ENCODE measurements at places on chromosomes 5 and 9. TPM values are rescaled to one million over a fixed set of nuclear protein-coding genes. Genes with fewer than 3 reads are reported as not detected.

CTNND2 gene
- 2.3 TPM for polyA plus RNA-seq

GRCh38 chr9:122340161-122340560 is 30.7 kb upstream of the PTGS1 start:
- DNase-seq, result no peak

PALM2AKAP2 gene
- 8.9 TPM for polyA plus RNA-seq

EIF4E1B gene
- 0.09 TPM for polyA plus RNA-seq

DNA sequence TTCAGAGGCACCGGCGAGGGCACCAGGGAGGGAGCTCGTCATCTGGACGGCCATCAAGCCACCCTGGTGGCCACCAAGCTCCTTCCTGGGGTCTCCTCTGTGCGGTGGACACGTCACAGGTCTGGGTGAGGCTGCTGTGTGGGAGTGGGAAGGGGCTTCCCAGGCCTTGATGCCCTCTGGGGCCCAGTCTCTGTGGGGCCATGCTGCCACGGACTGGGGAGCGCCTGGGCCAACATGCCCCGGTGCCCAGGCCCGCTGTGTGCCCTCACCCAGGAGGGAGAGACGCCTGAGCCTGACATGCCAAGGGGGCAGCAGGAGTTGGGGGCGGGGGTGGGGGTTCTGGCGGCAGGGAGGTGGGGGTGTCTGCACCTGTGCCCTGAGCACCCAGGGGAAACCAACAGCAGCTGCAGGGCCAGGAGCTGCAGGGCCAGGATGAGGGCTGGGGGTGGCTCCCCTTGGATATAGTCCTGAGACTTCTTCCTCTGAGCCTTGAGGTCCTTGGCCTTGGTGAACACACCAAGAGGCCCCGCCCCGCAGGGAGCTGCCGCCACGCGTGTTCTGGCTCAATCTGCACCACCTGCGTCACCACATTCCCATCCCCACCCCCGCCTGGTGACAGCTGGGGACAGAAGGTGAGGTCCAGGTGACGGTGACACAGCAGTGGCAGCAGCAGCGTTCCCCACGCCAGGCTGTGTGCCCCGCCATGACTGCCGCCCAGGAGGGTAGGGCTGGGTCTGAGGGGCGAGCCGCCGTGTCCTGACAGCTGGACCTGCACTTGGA is 15.3 kb upstream of the SEC16A start:
- no peak for DNase-seq

DNA sequence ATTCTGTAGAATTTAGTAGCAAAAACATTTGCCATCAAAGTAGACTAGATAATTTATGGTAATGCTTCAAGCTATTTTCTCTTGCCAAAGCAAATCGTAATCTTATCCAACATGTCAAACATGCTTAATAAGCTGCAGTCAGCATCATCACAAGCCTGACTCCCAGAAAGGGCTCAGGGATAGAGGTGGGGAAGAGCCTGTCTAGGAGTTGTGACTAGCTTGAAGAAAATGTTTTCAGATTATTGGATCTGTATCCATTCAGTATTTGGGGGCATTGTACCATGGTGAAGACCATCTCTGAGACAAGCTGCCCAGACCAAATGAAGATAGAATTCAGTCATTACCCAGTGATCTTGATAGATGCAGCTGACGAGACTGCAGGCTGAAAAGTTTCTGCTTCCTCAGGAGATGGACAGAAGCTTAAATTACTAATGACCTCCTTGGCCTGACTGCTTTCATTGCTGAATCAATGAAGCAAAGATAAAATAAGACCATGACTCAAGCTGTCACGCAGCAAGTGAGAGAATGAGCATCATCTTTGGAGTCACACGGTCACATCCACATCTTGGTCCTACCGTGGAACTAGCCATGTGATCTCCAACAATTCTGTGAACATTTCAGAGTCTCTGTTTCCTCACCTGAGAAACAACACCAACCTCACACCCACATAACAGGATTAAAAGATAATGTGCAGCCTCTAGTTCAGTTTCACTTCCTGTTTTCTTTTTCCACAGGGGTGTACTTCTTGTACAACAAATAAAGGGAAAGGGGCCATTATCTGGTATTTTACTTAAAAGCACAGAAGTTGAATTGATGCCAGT is 9.4 kb downstream of the ERAP2 start:
- DNase-seq, result no peak

GRCh38 chr5:96873449-96873848 is 2.9 kb upstream of the ERAP2 start:
- no peak for DNase-seq

ALDH7A1 gene
- 150 TPM for polyA plus RNA-seq

DNA sequence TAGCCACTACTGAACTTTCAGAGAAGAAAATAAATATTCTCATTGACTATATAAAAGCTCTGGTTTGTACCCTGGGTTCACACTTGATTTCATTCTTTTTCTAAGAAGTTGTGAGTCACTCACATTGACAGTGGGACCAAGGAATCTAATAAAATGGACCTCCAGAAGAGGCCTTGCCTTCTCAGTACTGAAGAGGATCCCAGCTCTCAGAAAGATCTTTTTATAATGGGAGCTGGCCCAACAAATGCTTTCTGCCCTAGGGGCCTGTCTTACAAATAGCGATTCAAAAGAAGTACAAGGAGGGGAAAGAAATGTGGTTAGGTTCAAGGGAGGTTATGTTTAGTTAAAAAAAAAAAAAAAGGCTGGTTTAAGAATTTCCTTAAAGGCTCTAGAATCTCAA is 237.9 kb downstream of the ISL1 start:
- no peak for DNase-seq

DMRTA1 gene
- 1.9 TPM for polyA plus RNA-seq

GRCh38 chr5:149073213-149073612 is 10.4 kb upstream of the SH3TC2 start:
- DNase-seq, result no peak

- DNase-seq, result no peak
These were observed 300.7 kb upstream of the IZUMO3 start for GRCh38 chr9:24846248-24846912.

OLFM1 gene
- 2.5 TPM for polyA plus RNA-seq

DNA sequence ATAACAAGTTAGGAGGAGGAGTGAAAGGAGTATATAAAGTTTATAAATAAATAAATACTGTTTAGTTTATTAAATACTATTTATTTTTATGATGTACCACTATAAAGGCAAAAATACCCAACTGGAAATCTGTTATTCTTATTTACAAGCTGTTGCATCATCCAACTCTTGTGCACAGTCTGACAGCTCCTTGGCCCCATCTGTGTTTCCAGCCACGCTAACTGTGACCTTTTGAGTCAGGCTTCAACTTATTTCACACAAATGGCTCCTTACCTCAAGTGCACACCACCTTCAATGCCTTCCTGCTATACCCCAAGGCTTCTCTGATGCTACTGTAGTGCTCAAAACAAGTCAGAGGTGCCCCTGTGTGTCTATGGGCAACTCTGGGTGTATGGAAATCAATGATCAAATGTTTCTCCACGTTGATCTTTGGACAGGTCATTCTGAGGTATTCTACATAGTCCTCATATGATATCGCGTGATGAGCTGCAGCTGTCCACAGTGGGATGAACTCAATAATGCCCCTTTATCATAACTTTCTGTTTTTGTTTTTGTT is 303.2 kb upstream of the GRAMD2B start:
- DNase-seq, result no peak

MAN2A1 gene
- polyA plus RNA-seq, result 75.7 TPM

DNA sequence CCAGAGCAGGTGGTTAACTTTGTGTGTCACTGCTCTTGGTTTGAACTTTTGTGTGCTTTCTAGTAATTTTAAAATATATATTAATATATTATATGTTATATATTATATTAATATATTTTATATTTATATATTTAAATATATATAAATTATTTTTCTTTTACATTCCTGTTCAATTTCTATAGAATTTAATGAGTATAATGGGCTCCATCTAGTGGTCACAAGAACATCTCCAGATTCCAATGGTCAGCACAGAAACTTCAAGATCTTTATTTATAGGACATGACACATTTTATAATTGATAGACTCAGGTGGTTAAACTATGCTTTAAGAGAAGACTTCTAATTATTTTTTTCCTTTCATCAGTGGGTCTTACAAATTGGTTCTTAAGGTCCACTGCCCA is 39.1 kb downstream of the COL23A1 start:
- no peak for DNase-seq

OR1L1 gene
- polyA plus RNA-seq, result not detected

ZNF366 gene
- polyA plus RNA-seq, result 3.8 TPM

- peak; percentile 24 for DNase-seq
These were observed 49.5 kb downstream of the TJP2 start for GRCh38 chr9:69223605-69224004.

PCDHB5 gene
- polyA plus RNA-seq, result 8.5 TPM

DNA sequence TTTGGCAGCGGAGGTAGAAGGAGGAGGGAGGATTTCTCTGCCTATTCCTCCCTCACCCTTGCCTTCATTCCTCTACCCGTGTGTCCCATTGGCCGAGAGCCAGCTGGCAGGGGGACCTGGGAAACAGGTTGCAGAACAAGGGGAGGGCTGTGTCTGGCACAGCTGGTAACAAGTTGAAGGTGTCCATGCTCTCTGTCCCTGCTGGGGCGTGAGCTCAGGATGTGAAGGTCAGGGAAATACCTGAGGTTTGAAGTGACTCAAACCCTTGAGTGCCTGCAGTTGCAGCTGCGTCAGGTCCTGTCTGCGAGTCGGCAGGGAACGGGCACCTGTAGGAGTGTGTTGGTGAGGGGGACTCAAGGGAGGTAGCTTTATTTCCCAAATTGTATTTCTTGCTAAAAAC is 16.2 kb downstream of the MIGA2 start:
- no peak for DNase-seq

DNA sequence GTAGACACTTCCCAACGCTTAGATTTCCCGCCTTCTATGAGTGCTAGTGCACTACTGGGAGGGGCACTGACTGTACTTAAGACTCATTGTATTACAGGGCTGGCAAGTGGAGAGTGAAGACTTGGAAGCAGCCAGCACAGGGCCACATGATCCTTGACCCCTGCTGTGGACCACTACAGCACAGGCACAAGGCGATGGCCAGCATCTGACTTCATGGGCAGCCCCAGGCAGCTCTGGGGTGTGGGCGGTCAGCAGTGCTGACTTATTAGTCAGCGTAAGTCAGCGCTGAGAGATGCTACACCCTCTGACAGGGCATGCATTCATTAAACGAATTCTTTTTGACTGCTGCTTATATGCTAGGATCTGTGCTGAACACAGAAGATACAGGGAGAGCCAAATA is 9.3 kb downstream of the SLC46A2 start:
- no peak for DNase-seq

GRCh38 chr5:31880449-31880848 is 241.5 kb downstream of the PDZD2 start:
- no peak for DNase-seq

GRCh38 chr5:107773479-107773878 is 102.7 kb upstream of the EFNA5 start:
- DNase-seq, result no peak

GRCh38 chr5:179222246-179223017 is 122.8 kb downstream of the ADAMTS2 start:
- DNase-seq, result no peak

- no peak for DNase-seq
These were observed 127.2 kb upstream of the LARP1 start for GRCh38 chr5:154627698-154628678.

KLHL3 gene
- polyA plus RNA-seq, result 27.5 TPM

GRCh38 chr5:148372893-148373292 is 10.9 kb upstream of the FBXO38 start:
- DNase-seq, result no peak

SLC6A3 gene
- 0.24 TPM for polyA plus RNA-seq

LCN10 gene
- polyA plus RNA-seq, result 0.95 TPM

DNA sequence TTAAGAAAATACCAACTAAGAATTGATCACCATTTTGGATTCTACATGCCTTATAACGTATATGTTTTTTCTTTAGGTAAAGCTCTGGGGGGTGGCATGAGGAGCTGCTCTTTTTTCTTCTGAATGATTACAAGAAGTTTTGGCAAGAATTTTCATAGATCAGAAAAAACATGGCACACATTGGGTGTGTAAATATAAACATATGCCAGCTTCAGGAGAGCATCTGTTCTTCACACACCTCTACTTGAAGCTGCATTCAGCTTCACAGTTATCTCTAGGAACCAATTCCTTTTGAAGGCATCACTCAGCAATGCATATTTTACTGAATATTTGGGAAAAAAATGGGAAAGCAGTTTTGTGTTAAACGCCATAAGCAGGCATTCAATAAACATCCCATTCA is 122.7 kb upstream of the GHR start:
- no peak for DNase-seq

DNA sequence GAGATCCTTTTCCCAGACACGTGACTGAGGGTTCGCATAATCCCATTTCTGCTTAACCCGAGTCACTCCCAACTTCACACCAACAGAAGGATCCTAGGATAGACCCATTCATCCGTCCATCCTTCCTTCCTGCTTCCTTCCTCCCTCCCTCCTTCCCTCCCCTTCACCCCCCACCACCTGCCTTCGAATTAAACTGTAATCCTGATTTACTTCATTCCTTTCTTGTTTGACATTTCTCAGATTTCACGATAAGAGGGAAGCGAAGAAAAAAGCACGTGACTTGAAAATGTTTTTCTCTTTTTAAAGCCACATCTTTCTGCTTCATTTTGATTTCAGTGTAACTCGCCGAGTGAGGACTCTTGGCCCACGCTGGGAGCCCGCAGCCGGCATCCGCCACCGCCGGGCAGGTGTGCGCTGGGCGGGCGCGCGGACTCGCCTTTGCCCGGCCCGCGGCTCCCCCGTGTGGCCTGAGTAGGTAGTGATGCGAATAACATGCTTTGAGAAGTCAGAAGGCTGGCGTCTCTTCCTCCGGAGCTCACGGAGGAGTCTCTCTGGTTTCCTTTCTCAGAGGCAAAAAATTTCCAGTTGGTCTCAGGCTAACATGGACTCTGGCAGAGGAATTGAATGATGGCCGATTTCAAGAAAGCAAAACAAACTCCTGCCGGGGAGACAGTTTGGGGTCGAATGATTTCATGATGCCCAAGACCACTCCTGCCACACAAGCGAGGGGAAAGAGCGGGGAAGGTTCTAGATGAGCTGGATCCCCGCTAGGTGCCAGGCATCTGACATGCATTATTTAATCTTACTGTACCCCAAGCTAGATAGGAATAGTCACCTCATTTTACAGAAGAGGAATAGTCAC is 117.7 kb downstream of the SLC12A2 start:
- peak; percentile 42 for DNase-seq

DNA sequence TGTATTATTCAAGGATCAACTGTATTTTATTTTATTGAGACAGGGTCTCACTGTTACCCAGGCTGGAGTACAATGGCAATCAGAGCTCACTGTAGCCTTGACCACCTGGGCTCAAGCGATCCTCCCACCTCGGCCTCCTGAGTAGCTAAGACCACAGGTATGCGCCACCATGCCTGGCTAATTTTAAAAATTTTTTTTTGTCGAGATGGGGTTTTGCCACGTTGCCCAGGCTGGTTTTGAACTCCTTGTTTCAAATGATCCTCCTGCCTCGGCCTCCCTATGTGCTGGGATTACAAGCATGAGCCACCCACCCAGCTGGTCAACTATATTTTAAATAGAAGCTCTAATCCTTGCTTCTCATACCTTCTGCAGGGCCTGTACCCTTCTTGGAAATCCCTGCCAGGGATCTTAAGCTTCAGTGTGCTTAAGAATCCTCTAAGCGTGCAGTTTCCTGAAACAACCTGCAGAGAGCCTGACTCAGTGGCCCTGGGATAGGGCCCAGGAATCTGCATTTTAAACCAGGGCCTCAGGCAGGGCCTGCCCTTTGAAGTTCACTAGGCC is 2.9 kb downstream of the AKNA start:
- no peak for DNase-seq
